Iris pigment epithelial cell (primary cell): ENCODE measurements at places on chromosomes 5 and 9.
A peak's percentile ranks its signal among the peaks of the same experiment; 100 is the strongest.

DNA sequence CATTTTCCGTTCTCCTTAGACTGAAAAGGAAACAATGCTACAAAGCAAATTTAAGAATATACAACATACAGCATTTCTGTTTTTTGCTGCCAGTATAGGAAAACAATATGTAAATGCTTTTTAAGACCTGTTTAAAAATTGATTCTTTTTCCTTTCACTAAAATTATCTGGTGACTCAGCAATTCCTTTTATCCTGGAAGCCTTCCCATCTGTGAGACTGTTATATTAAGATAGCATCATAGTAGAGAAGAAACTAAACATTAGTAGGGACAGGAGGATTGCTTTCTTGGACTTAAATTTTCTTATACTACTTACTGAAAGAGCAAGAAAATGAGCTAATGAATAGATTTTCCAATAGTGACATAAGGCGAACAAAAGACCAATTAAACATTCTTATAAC lies 30.0 kb upstream of the GPR21 start:
- DNase-seq, result peak; percentile 62

DNA sequence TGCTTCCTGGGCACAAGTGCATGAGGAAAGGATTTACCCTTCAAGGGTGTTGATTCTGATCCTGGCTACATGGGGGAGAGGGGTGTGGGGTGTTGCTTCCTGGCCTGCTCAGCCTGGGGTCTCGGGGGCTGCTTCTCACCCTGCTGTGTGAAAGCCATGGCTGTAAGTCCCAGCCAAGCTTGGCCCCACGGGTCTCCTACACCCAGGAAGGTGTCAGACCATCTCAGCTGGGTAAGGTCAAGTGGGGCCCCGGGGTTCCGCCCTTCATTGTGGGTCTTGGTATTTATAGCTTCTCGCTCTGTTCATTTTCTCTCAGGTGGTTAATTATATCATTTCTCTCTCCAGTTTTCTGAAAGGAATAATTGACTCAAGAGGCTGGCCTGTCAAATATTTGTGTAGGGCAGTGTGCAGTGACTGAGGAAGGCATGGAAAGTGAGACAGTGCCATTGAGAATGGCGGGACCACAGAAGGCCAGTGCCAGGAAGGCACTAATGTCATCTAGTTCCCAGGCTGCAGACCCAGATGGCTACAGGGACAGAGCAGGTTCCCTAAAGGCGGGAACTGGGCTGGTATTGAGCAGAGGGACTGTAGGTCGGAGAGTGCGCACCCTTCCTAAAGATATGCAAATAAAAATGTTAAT lies 126.0 kb downstream of the FOXD1 start:
- DNase-seq, result no peak

DNA sequence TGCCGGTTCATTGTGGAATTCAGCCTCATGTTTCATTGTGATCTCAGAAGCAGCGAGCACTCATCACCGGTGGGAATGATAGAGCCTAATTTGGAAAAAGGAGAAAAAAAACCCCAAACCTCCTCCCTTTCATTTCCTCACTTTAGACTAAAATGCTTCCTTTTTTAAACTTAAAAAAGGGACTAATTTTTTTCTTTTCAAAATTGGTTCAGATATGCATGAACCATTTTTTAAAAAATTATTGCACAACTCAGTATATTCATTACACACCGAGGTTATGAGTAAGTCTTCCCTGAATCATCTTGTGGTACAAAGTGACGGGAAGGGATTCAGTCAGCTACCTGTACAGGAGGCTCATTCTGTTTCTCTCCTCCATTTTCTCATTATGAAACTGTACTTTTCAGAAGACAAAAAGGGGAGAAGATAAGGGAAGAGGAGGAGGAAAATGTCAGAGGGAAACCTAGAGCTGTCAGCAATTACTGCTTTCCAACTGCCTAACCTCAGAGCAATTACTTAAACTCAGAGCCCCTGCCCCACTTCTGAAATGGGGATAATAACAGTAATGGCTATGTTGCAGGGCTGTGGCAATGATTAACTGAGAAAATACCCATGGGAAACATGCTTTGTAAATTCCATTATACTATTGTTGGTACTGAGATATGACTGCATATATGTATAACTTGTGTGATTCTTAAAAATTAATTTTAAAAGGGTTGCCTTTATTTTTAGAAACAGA lies 24.0 kb downstream of the GALNT10 start:
- peak; percentile 89 for DNase-seq

- no peak for DNase-seq
These were observed 230.9 kb downstream of the PIK3R1 start for GRCh38 chr5:68446487-68446894.
